ENCODE measurements at places on chromosomes 1 and 21.

DNA sequence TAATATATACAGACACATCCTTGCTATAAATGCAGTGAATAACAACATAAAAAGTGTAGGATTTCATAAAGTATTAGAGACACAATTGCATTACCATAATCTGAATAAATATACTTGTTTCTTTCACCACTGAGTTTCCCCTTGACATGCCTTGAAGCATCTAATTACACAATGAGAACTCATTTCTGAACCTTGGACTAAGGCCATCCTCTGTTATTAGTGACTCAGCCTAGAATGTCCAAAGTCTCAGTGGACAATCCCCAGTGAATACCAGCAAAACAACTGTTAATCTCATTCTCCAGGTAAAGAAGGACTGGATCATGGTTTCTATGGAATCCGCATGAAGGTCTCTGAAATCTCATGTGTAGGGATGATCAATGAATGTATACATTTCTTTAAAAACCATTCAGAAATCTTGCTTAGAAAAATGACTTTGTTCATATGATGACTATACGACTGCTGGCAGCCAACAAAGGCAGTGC, at the start of gene OR2L5:
Gene OR2L5, plus strand, starts transcription at position 432 of the 482 bp plus-strand sequence. CDS start 8,288 bp downstream, outside the sequence.
- no peak for DNase-seq

DNA sequence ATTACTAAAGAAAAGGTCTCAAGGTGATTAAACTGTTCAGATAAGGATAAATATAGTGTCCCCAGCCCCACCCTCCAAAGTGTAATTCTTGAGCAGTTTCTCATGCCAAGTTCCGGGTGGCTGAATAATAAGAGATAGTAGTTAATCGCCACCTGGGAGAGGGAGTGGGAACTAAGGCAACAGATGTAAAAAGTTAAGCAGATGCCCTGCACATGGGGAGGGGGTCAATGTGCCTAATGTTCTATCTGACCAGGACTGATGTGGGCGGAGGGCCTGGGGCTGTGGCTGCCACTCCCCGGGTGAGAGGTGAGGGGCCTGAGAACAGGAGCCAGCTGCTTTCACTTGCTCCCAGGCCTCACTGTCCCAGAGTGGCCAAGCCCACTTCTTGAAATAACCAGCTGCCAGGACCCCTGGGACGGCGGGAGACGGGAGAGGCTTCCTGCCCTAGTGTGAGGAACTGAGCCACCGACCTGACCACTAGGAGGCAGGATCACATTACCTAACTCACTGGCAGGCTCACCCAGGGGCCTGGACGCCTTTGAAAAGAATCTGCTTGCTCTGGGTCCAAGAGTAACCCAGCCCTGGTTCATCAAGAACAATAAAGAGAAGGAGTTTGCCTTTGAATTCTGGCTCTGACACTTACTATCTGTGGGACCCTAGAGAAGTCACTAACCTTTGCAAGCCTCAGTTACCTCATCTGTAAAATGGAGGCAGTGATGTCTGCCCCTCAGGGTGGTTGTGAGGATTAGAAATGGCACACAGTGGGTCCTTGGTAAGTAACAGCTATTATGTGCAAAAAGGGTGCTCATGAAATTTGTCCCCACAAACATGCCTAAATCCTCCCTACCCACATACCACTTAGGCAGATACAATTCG, 179.2 kb downstream of the ATG4C start:
- no peak for DNase-seq

DNA sequence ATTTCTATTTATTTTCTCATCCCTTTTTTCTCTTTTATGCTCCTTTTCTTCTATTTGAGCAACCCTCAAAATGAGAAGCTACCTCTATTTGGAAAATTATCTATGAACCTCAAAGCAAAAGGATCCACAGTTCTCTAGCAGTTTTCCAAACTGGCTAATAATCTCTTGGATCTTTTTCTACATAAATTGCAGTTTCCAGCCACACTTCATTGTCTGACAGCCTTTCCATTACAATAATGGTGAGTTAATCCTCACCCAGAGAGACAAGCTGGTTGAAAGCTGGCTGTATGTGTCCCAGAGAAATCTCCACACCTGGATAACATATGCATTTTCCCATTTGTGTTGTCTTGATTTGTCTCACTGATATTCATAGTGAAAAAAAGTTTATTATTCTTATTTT, 16.5 kb upstream of the HSD17B7 start:
- no peak for DNase-seq

- no peak for DNase-seq
These were observed 167.7 kb downstream of the SIPA1L2 start for GRCh38 chr1:232462213-232462612.

DNA sequence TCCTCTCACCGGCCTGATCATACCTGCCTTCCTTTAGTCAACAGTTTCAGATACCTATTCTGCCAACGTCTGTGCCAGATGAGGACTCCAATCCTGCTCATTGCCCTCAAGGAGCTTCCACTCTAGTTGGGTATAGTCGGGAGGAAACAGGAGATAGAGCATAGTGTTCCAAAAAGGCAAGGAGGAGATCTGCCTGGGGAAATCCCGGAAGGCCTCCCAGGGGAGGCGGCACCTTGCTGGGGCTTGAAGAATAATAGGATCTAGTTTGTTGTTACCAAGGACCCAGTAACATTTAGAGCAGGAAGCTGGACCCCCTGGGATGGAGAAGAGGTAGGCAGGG, 12.3 kb downstream of the LDLRAP1 start:
- DNase-seq: no peak

Data from KG1 (cell line).